GM13977 (cell line): ENCODE measurements at places on chromosomes 12 and 14.
A peak's percentile ranks its signal among the peaks of the same experiment; 100 is the strongest.

DNA sequence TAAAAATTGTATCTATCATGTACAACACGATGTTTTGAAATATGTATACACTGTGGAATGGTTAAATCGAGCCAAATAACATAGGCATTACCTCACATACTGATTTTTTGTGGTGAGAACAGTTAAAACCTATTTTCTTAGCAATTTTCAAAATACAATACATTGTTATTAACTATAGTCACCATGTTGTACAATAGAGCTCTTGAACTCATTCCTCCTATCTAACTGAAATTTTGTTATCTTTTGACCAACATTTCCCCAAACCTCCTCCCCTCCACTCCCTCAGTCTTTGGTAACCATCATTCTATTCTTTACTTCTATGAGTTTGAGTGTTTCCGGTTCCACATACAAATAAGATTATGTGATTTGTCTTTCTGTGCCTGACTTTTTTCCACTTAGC is 6.8 kb upstream of the SLC38A2 start:
- no peak for DNase-seq

- DNase-seq, result no peak
Measured at GRCh38 chr12:57765698-57766463, 997 bp downstream of the CYP27B1 start.

GRCh38 chr14:76456200-76456599 is 80.3 kb downstream of the ESRRB start:
- peak; percentile 72 for DNase-seq

DNA sequence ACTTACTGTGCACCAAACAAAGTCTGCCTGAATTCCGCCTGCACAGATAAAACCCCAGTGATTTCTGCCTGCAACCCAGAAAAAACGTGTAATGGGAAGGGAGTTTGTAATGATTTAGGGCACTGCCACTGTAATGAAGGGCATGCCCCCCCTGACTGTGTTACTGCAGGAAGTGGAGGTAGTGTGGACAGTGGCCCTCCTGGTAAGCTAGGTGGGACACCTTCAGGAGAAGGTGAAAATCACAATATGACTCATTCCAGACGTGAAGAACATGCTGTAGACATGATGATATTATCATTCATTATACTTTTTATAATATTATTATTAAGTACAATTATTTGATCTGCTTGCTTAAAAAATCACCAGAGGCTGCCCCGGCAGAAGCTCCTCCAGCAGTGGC is 59.2 kb downstream of the MAPKAPK5 start:
- no peak for DNase-seq

DNA sequence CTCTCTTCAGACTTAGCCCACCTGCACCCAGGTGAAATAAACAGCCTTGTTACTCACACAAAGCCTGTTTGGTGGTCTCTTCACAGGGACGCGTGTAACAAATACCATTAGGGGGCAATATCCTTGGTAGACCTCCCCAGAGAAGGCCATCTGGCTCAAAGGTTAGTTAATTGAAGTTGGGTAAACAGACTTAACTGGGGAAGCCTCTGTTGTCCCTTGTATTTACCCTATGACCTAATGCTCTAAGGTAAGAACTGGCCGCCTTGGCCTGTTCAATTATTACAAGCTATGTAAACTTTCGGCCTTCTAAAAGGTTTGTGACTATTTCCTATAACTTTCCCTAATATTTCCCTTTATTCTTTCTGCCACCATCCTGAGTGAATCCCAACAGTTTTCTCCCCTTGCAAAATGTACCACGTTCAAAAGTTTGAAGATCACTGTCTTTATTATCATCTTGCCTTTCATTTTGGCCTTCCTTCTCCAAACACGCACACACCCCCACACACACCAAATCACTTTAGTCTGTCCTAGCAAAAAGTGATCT is 15.3 kb upstream of the LYZ start:
- no peak for DNase-seq

DNA sequence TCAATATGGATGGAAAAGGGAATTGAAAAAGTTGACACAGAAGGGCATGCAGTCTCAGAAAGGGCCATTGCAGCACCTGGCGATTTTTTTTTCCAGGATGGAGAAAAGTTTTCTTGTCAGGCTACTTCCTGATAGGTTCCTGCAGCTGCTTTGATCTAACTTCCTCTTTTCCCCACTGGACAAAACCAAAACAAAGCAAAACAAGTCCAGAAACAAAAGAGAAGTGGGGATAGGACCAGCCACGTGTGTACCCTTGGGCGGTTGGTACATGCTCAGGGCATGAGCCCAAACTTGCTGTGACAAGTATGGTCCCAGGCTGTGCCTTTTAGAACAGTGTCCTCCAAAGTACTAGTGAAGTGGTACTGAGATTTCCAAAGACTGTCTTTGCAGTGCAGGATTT is 89.8 kb downstream of the CHST11 start:
- no peak for DNase-seq

GRCh38 chr12:12883369-12884001 is 7.9 kb upstream of the GPRC5A start:
- DNase-seq, result no peak

DNA sequence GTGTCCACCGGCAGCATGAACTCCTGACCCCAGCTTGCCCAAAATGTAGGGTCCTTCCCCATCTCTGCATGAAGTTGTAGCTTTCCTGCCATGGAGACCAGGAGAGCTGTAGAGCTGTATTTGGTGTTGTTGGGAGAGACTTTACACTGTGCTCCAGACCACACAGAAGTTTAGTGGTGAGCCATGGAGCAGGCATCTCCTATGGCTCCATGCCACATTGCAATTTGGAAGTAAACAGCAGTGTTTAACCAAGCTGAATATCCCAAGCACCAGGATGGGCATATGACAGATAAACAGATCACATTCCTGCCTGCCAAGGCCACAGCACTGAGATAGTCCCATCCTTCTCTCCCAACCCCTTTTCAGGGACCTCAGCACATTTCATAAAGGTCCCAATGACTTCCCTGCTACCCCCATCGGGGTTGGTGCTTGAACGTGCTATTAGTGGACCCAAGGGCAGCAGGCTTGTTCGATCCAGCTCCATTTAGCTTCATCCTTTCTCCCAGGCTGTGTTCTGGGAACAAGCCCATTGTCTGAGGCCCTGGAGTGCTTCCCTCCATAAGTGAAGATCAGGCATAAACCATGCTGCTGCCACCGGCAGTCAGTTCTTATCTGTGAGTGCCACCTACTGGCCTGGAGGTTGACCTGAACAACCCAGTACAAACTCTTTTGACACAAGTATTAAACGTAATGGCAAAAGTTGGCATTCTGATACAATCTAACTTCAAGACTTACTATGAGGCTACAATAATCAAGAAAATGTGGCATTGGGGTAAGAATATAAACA is 172.3 kb upstream of the ATXN7L3B start:
- no peak for DNase-seq

- no peak for DNase-seq
Measured at GRCh38 chr14:28773861-28774691, 7.5 kb downstream of the FOXG1 start.

DNA sequence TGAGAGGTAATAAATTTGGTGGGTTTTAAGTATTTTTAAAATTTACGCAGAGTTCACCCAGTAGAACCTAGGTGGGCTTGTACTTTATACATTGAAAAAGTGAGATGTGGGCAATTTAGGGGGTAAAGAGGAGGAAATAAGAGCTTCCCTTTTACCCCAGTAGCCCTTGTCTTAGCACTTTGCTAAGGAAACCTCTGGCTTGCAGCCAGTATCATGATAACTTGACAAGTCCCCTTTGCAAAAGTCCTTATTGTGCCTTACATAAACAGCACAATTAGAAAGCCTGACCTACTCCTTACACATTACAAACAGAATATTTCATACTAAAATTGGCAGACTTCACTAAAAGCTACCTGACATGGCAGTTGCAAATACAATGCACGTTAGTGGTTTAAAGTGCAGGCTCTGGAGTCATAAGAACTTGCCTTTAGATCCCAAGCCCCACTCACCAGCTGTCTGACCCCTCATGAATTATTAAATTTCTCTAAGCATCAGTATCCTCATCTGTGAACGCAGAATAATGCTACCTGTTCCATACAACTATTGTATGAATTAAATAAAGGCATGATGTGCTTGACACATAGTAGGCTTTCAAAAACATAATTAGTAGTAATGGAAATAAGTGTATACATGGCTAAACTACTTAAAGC is 53.2 kb upstream of the NELL2 start:
- DNase-seq, result no peak

- DNase-seq, result no peak
Measured at GRCh38 chr12:86659985-86660384, 403.8 kb upstream of the MGAT4C start.
